ENCODE measurements at places on chromosomes 1 and 21.

- DNase-seq, result no peak
These were observed 545.8 kb downstream of the KIF26B start for GRCh38 chr1:245700631-245701030.

GRCh38 chr1:109963864-109964263 is 20.7 kb upstream of the AHCYL1 start:
- DNase-seq, result no peak

DNA sequence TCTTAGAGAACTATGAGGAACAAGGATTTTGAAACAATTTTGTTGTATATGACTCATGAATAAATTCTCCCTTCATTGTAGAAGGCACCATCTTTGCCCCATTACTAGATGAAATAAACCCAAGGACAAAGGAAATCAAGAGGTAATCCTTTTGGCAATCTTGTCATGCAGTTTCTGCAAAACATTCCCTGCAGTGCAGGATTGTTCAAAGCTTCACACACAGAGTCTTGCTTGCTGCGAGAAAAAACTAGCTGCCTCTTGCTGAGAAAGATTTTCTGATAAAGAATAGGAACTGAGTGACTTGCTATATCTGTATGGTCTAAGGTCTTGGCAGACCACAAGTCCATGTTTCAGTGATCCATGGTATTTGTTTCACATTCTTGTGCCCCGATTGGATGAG is 657.4 kb upstream of the ADGRL4 start:
- DNase-seq, result no peak

DNA sequence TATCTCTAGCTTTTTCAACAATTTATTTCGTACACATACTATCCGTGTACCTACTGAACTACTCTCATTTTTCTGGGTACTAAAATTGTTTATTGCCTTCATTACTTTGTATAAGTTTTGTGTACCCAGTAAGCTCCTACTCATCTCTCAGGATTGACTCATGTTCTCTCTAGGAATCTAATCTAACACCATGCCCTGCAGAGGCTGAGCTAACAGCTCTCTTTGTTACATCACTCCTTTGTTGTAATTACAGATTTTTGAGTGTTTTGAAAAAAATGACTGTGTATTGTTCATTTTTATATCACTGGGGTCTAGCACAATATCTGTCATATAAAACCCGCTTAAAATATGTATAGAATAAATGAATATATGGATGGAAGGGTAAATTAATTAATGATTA is 167.1 kb downstream of the ATP6V1G3 start:
- DNase-seq, result no peak

GRCh38 chr1:22543679-22544078 is 19.6 kb upstream of the EPHA8 start:
- DNase-seq, result no peak

DNA sequence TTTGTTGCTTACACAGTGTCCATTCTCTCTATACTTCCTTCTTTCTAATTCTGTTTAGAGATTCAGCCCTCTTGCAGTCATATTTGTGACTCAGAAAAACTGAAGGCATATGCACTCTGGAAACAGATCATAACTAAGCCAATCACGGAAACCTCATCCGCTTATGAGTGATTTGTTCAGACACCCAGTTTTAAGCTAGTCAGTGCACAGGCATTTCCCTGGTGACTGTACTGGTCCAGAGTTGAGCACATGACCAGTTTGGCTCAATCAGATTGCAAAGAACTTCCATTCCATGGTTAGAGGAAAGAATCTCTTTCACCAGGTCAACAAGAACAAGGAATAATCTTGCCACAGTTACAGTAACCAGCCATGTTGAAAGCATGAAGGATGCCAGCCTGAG is 69.2 kb upstream of the SGIP1 start:
- DNase-seq, result no peak

DNA sequence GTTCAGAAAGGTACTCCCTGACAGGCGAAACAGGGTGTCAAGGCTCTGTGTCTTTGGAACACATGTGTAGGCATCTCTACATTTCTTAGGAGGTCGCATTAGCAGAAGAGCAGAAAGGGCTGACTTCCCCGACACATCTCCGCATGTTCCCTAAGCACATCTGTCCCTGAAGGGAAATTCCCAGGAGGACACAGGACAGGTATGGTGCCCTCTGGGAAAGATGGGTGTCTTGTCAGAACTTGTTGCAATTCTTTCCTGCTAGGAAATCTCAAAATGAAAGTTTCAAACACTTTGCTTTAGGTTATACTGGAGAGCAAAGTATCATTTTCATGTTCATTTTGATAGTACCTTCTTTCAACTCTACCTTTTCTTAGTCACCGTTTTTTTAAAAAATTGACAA is 2.0 kb downstream of the DSCAM start:
- no peak for DNase-seq

- no peak for DNase-seq
These were observed 26.3 kb downstream of the CLIC4 start for GRCh38 chr1:24771574-24771973.

DNA sequence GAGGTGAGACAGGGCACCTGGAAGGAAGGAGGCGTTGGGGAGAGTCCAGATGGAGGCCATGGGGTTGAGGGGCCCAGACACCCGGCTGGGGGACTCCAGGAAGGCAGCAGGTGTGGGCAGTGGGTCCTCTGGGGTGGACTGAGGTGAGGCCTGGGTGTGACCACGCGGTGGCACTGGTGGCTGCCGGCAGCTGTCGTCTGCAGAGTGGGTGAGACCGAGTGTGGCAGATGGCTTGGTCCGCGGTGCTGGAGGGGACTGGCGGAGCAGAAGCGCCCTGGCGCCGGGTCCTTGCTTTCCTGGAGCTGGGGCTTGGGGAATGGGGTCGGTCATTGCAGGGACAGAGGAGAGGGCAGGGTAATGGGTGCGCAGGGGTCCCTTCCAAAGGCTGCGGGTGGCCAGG is 12.5 kb downstream of the AGRN start:
- no peak for DNase-seq

DNA sequence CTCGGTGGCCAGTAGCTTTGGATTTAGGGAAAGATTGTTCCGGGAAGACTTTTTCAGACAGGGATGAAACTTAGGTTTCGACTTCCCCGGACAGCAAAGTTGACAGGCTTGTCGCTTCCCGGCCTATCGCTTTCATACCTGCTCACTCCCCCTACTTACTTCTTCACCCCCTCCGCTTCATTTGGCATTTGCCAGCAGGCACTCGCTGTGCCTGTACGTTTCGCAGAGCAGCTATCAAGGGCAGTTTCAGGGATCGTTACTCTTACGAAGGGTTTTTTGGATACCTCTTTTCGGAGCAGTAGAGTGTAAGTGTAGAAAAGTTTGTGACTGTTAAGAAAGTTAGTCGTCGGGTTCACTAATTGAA is 393 bp downstream of the BLZF1 start:
- no peak for DNase-seq

GRCh38 chr21:36576441-36576840 is 96.5 kb upstream of the CLDN14 start:
- no peak for DNase-seq

- DNase-seq, result no peak
These were observed 2.3 kb downstream of the PAX7 start for GRCh38 chr1:18632783-18633421.

- no peak for DNase-seq
These were observed 223.3 kb downstream of the FGGY start for GRCh38 chr1:59520194-59520593.

Measured in NCI-H187 treated with DMSO at 0.1 percent for 48 hours (cell line).